RWPE2 (cell line): ENCODE measurements at places on chromosomes 7 and 10.

- no peak overlapping the region for H3K27ac ChIP-seq
- H3K4me3 ChIP-seq, result no peak overlapping the region
- H3K4me1 ChIP-seq, result peaks cover 6% of the 10 kb centered on the region
Measured at GRCh38 chr10:110137142-110137545, 70.3 kb upstream of the MXI1 start.

DNA sequence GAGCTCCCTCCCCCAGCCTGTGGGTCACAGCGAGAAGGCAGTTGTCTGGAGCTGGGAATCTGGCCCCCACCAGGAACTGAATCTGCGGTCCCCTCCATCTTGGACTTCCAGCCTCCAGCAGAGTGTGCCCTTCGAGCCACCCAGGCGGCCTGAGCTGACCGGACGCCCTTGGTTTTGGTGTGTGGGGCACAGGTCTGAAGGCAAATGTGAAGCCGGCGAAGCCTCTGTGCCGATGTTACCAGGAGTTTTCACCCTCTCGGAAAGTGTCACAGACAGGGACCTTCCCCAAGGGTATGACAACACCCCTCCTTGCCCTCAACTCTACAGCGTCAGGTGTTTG is 109.1 kb downstream of the DNAJB6 start:
- DNase-seq, result peak; percentile 49
- H3K4me3 ChIP-seq, result no peak overlapping the region
- H3K4me1 ChIP-seq, result no peaks in the 10 kb centered on the region
- H3K36me3 ChIP-seq, result no peaks in the 10 kb centered on the region
- no peak overlapping the region for H3K27ac ChIP-seq
- H3K27me3 ChIP-seq, result no peaks in the 10 kb centered on the region

DNA sequence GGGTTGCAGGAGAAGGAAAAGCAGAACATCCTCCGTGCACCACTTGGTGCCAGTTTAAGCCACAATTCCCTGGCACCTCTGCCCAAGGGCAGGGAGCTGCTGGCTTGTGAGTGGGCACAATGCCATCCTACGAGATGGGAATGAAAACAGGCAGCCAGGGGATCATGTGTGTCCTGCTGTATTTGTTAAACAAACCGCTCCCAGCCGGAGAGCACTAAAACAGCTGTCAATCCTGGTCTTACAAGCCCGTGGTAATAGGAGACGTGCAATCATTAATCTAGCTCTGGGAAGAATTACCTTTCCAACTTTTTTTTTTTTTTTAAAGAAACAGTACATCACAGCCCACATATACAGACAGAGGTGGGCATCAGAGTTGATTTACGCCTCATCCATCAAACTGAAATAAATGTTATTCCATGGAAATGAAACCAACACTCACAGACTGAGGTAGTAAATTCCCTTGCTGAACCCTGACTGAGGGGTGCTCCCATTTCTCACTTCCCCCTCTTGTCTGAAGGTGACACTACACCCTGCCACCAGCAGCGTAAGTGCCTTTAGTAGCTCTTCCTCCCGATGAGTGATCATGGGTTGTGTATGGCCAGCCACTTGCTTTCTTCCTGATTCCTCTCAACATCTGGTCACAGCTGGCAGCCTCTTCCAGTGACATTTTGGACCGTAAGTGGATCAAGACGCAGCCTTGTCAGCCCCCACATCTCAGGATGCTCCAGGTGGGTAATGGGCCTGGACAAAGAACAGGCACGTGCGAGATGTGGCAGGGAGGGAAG is 143.8 kb downstream of the TEX36 start:
- no peak overlapping the region for H3K4me3 ChIP-seq
- no peaks in the 10 kb centered on the region for H3K4me1 ChIP-seq
- DNase-seq, result no peak
- no peaks in the 10 kb centered on the region for H3K36me3 ChIP-seq
- no peak overlapping the region for H3K27ac ChIP-seq

DNA sequence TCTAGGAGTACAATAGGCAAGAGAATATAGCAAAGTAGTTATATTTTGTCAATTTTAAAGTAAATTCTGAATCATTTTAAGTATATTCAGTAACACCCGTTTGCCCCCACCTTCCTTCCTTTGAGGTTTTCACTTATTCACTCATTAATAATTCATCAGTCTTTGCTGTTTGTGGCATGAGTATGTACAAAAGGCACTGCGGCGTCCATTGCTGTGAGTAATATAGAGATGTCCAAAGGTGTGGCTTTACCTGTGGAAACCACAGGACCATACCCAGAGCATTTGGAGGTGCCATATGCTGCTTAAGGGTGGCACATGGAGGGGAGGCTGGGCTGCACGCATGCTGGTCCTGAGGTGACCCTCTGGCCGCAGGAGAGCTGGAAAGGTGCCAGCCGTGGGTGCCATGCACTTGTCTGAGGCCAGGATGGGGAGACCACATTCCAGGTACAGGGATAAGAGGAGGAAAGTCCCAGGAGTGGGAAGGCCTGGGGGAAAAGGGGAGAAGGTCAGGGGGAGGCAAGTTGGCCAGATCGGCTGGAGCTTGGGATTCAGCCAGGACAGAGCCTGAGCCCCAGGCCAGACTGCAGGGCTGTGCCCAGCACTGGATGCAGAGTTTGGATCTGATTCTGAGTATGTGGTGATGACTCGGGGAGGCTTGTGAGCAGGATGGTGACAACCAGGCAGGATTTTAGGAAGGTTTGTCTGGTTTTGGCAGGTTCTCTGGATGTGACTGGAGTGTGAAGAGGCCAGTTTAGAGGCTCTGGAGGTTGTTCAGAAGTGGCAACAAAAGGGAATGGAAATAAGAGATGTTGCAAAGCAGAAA is 223.4 kb downstream of the MGMT start:
- no peak for DNase-seq
- H3K4me3 ChIP-seq, result no peak overlapping the region
- H3K4me1 ChIP-seq, result no peaks in the 10 kb centered on the region
- no peaks in the 10 kb centered on the region for H3K36me3 ChIP-seq
- H3K27ac ChIP-seq, result no peak overlapping the region
- no peaks in the 10 kb centered on the region for H3K27me3 ChIP-seq

GRCh38 chr7:8232999-8233847 is 28.7 kb downstream of the ICA1 start:
- no peaks in the 10 kb centered on the region for H3K36me3 ChIP-seq
- no peak for DNase-seq
- no peak overlapping the region for H3K27ac ChIP-seq
- no peaks in the 10 kb centered on the region for H3K4me1 ChIP-seq
- H3K4me3 ChIP-seq, result no peak overlapping the region

DNA sequence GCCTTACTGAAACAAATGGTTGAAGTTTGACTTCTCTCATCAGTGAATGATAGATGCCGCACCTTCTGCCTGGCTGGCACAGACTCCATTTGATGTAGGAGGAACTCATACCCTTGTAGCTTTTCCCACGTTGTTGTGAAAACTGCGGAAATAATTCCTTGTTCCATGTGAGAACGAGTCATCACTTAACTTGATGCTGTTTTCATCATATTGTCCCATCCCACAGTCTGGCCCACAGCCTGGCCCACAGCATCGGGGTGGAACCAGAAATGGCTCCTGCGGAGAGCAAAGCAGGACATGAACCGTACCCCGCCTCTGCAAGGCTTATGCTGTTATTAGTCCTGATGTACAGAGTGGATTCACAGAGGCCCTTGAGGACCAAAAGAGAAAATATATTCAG is 587.0 kb downstream of the SDK1 start:
- H3K27me3 ChIP-seq, result no peaks in the 10 kb centered on the region
- no peak overlapping the region for H3K27ac ChIP-seq
- H3K36me3 ChIP-seq, result no peaks in the 10 kb centered on the region

- no peak overlapping the region for H3K27ac ChIP-seq
- H3K27me3 ChIP-seq, result no peaks in the 10 kb centered on the region
- no peak overlapping the region for H3K4me3 ChIP-seq
- DNase-seq, result no peak
Measured at GRCh38 chr7:70647801-70648498, 484.0 kb upstream of the GALNT17 start.

DNA sequence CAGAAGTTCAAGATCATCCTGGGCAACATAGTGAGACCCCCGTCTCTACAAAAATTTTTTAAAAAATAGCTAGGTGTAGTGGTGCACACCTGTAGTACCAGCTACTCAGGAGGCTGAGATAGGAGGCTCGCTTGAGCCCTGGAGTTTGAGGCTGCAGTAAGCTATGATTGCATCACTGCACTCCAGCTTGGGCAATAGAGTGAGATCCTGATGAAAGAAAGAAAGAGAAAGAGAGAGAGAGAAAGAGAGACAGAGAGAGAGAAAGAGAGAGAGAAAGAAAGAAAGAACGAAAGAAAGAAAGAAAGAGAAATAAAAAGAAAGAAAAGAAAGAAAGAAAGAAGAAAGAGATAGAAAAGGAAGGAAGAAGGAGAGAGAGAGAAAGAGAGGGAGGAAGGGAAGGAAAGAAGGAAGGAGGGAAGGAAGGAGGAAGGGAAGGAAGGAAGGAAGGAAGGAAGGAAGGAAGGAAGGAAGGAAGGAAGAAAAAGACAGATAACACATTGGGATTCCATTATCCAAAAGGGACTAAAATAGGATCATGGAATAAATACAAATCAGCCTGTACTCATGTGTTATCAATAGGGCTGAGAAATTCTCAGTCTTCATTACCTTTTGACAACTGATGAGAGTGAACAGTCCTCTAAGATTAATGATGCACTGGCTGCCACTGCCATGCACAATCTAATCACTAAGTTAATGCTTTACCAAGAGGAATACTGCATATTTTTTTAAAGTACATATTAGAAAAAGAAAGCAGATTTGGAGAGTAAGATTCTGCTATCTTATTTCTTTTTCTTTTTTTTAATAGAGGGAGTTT is 35.4 kb upstream of the WAC start:
- H3K36me3 ChIP-seq, result no peaks in the 10 kb centered on the region
- no peaks in the 10 kb centered on the region for H3K4me1 ChIP-seq
- no peaks in the 10 kb centered on the region for H3K27me3 ChIP-seq
- no peak overlapping the region for H3K4me3 ChIP-seq
- H3K27ac ChIP-seq, result no peak overlapping the region

DNA sequence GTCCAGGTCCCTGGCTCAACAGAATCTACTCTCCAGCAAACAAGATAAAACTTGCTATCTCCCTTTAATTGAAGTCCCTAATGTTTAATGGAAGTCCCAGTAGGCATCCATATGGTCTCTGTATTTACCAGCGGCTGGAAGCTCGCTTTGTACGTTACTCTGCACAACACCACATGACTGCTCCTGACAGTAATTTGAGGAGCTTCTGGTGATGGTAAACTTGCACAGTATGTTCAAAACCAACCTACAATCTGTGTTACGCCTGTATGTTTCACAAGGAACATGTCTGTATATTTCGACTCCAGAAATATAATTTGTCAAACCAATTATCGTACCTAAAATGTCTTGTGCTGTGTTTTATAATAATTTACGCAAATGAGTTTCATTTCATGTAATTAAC is 4.4 kb upstream of the TECPR1 start:
- no peaks in the 10 kb centered on the region for H3K27me3 ChIP-seq
- H3K4me3 ChIP-seq, result no peak overlapping the region
- DNase-seq, result no peak
- no peak overlapping the region for H3K27ac ChIP-seq
- H3K4me1 ChIP-seq, result peaks cover 6% of the 10 kb centered on the region

DNA sequence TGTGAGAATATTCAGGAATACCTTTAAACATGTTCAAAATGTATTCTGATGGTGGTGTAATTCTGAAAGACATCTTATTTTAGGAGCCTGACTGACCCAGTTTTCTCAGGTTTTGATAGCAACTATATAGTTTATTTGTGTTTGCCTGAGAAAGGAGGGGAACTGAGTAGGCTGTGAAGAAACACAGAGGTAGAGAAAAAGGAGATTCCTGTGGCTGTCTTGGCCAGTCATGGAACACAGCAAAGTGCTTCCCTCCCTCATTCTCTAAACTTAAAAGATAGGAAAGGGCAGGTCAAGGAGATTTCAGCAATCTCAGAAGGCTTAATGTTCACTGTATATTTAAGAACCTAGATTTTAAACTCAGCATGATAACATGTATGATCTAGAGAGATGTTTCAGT is 43.5 kb downstream of the ZMYND11 start:
- no peaks in the 10 kb centered on the region for H3K27me3 ChIP-seq
- peaks cover 15% of the 10 kb centered on the region for H3K36me3 ChIP-seq
- no peak for DNase-seq
- H3K4me1 ChIP-seq, result no peaks in the 10 kb centered on the region

GRCh38 chr7:27587429-27587828 is 75.3 kb downstream of the HIBADH start:
- H3K36me3 ChIP-seq, result peaks cover 13% of the 10 kb centered on the region; the same call in 1 of the 2 replicates
- DNase-seq, result no peak
- H3K4me3 ChIP-seq, result no peak overlapping the region
- H3K27me3 ChIP-seq, result no peaks in the 10 kb centered on the region
- no peak overlapping the region for H3K27ac ChIP-seq

DNA sequence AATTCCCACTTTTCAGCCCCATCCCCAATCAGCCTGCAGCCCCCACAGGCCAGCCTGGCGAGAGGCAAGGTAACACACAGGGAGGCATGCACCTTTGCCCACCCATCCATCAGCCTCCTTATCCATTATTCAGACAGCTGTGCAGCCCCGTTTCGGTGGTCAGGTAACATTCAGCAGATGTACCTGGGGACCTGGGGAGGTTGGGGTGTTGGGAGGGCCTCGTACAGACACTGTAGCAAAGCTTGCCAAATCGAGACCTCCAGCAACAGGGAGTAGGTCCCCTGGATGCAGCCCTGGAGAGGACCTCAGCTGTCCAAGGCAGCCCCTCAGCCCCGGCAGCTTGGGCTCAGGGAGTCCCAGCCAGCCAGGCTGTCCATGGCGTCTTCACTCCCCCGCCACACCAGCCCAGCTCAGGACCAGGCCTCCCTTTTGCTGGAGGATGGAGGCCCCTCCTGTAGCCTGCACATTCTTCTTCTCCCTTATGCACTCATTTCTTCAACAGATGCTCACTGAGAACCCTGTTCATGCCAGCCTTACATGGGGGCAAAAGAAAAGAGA is 8.5 kb upstream of the DRGX start:
- H3K4me1 ChIP-seq, result no peaks in the 10 kb centered on the region
- no peak overlapping the region for H3K27ac ChIP-seq
- peaks cover 39% of the 10 kb centered on the region for H3K27me3 ChIP-seq
- DNase-seq, result no peak

GRCh38 chr10:60901561-60902235 is 42.3 kb downstream of the RHOBTB1 start:
- no peaks in the 10 kb centered on the region for H3K4me1 ChIP-seq
- no peak for DNase-seq
- H3K36me3 ChIP-seq, result no peaks in the 10 kb centered on the region
- no peak overlapping the region for H3K27ac ChIP-seq
- H3K4me3 ChIP-seq, result no peak overlapping the region

DNA sequence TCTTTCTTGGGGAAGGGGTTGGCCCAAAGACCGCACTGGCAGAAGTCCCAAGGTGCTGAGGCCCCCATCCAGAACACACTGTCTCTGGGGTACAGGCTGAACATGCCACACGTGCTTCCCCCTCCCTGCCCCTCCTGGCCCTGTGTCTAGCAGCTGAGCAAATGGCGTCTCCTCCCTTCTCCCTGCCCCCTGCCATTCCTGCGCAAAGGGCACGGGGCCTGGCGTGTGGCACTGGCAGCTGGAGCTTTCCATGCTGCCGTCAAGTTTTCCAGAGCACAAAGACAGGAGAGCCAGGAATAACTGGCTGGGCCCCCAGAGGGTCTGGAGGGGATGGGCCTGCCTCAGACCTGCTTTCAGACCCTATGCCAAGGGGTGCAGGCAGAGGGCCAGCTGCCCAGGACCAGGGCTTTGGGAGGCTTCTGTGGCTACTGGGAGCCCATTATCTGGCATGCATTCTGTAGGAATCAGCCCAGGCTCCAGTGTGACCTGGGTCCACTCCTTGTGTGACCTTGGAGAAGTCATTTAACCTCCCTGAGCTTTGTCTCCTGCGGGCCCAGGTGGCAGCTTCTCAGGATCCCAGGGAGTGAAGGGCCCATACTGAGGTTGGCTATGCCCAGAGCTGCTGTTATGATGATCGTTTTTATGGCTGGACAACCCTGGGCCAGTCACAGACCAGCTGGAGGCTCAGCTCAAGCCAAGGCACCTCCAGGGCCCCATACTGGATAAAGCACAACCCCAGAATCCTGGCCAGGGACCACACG is 710 bp upstream of the LDB3 start:
- no peaks in the 10 kb centered on the region for H3K4me1 ChIP-seq
- no peak overlapping the region for H3K4me3 ChIP-seq
- no peak for DNase-seq
- H3K27me3 ChIP-seq, result no peaks in the 10 kb centered on the region
